ENCODE measurements at places on chromosomes 3 and 15.

DNA sequence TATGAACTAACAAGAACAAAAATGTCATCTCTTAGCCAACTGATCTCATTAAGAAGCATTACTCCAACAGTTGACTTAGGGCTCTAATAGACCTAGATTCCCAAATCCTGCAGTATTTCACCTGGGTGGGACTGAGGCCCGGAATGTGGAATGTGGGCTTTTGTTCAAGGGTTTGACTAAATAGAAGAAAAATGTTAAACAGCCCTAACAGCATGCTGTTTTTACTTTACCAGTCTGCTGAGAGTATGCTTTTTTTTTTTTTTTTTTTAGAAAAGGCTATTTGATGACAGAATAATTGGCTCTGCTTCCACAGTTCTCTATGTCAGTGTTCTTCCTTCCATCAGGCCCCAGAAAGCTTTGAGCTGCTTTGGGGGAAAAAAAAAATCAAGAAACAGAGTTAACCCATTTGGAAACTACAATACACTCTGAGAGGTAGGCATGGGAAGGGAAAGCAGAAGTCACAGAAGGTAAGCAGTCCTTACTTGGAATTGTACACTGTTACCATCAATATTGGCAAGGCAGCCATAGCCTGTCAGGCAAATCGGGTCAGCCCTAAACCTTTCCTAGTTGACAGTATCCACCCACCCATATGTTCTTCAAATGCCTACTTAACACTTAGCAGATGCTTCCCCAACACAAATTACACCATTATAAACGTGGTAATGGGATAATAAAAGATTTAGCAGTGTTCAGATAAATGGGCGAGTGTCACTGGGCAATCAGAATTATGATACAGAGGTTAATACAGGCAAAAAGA lies 224.2 kb downstream of the CNTN3 start:
- DNase-seq, result no peak

GRCh38 chr3:100210772-100211135 lies 50.0 kb upstream of the TBC1D23 start:
- no peak for DNase-seq

DNA sequence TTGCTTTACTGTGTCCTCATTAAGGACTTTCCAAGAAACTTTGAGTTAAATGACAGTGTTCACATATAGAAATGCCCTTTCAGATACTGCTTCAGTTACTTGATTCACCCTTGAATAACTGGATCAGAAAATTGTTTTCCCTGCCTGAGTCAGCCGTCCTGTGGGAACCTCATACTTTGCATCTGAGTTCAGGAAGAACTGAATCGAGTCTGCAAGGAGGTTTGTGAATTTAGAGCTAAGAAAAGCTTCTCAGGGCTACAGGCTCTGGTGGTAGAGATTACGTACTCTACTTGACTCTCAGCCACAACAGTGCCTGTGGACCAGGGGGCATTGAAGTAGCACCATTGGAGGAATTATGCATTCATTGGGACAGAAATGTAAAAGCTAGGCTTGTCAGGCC lies 252.4 kb upstream of the C2CD4B start:
- DNase-seq, result no peak

DNA sequence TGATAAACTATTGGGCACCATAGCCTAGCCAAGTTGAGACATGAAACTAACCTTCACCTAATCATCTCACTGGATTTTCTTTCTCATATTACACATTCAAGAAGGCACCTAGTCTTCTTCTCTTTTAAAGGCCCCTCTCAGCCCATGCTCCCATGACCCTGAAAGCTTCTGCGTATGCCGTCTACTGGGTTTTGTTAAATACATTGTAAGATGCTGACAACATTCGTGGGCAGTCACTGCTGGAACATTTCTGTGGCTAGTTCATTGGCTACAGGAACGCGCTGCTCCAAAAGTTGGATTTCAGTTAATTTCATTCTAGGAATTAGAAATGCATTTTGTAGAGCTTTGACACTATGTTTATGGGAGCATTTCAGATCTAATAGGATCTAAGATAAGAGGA lies 52.3 kb upstream of the CHD2 start:
- DNase-seq, result no peak

- DNase-seq, result no peak
These were observed 217.2 kb downstream of the NFKBIZ start for GRCh38 chr3:102066470-102066869.

- peak; percentile 48 for DNase-seq
These were observed 401.8 kb downstream of the SHQ1 start for GRCh38 chr3:72446218-72447058.

DNA sequence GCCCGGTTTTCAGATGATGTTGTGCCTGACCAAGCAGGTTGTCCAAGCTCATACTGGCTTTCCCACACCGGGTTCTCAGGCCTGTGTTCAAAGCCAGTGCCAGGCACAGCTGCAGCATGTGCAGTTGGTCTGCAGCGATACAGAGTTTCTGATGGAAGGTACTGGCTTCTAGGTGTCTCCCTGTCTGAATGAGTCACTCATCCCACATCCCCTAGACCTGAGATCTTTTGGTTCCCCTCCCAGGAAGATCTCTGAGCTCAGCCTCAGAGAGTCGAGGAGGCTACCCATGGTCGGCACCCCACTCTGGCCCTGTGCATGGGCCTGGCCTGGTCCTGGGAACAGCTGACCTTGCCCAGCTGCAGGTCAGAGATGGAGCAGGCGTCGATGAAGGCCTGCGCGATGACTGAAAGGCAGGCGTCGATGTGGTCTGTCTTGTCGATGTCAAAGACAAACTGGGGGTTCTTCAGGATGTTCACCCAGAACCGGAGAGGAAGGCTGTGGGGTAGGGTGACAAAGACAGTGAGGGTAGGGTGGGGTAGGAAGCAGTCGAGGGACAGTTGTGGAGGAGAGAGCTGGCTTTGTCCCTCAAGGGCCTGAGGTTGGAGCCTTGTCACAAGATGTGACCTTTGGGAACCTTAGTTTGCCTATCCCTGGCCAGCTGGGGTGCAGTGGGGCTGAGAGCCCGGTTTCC lies 15.3 kb downstream of the H1-8 start:
- DNase-seq, result no peak

DNA sequence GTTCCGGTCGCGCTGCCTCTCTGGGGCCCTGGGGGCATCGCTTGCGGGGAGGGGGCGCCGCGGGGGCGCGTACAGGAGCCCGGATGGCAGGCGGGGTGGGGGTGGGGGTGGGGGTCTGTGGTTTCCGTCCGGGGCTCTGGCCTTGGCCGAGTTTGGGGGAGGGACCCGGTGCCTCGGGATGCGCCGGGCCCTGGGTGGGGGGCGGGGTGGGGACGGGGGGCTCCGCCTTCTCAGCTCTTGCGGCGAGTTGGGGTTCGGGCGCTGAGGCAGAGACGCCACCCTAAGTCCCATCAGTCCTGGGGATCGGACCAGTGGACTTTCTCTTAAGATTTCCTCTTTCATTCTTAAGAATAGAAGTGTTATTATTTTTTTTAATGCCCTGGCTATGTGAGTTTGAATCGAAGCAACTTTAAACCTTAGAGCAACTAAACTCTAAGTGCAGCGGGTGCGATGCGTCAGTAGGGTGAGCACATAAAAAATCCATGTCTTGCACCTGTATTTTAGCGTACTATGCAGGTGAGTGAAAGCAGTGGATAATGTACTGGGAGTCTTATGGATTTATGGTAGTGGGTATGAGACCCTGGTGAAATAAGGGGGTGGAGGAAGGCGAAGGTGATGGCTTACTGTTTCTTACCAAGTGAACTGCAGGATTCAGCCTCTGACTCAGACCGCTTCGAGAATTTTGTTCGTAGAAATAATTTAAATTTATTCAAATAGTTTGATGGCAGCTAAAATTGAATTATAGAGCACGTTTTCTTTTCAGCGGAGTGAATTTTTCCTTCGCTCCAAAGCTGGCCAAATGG lies 762 bp downstream of the CTNNB1 start:
- DNase-seq, result peak; percentile 34

DNA sequence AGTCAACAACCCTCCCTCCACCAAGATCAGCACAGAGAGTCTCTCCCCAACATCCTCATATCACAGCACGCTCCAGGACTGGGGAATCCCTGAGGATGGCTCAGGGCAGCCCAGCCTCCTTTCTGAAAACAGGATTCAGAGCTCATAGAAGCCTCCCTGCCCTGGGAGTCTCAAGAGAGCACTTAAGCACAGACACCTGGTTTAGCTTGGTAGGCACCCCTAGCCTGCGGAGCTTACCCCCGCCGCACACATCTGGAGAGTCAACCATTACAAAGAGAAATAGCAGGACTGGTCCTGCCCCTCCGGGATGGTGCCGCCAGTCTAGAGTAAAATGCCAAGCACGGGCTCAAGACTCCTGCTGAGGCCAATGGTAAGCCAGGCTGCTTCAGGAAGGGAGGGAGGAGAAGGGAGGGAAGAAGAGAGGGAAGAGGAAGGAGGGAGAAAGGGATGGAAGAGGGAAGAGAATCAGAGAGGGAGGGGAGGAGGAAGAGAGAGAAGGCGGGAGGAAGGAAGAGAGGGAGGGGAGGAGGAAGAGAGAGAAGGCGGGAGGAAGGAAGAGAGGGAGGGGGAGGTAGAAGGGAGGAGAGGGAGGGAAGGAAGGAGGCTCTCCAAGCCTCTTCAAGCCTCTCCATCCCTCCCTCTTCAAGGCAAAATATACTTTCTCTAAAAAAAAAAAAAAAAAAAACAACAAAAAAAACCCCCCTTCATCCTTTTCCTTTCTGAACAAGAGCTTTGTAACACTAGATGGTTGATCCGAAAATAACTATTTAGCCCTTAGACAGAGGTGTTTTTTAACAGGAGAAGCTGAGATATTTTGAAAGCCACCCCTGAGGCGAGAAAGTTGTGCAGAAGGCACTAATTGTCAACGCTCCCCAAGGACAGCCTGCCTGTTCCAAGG lies 278.6 kb upstream of the TLE3 start:
- DNase-seq, result no peak

DNA sequence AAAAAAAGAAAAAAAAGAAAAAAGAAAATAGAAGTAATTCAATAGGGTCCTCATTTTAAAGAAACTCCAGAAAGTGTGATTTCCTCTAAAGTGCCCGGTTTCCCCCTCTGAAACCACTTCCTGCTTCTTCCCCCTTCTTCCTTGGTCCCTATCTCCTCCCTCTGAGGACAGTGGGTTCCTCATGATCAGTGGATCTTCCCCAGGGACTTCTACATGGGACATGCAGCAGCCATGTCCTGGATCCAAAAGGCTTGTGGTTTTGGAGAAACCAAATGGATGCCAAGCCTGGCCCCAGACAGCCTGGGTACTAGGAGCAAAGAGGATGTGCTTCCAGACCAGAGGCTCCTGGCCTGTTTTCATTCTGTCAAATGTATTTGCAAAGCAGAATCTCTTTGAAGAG lies 26.6 kb upstream of the SMAD6 start:
- no peak for DNase-seq

GRCh38 chr3:160753953-160754352 lies 2.1 kb upstream of the PPM1L start:
- DNase-seq, result no peak

- no peak for DNase-seq
These were observed 23.5 kb downstream of the FAM81A start for GRCh38 chr15:59461521-59461920.

GRCh38 chr15:33908406-33908805 lies 59.9 kb upstream of the CHRM5 start:
- DNase-seq, result no peak

GRCh38 chr3:69944931-69945493 lies 54.5 kb upstream of the SAMMSON start:
- no peak for DNase-seq

DNA sequence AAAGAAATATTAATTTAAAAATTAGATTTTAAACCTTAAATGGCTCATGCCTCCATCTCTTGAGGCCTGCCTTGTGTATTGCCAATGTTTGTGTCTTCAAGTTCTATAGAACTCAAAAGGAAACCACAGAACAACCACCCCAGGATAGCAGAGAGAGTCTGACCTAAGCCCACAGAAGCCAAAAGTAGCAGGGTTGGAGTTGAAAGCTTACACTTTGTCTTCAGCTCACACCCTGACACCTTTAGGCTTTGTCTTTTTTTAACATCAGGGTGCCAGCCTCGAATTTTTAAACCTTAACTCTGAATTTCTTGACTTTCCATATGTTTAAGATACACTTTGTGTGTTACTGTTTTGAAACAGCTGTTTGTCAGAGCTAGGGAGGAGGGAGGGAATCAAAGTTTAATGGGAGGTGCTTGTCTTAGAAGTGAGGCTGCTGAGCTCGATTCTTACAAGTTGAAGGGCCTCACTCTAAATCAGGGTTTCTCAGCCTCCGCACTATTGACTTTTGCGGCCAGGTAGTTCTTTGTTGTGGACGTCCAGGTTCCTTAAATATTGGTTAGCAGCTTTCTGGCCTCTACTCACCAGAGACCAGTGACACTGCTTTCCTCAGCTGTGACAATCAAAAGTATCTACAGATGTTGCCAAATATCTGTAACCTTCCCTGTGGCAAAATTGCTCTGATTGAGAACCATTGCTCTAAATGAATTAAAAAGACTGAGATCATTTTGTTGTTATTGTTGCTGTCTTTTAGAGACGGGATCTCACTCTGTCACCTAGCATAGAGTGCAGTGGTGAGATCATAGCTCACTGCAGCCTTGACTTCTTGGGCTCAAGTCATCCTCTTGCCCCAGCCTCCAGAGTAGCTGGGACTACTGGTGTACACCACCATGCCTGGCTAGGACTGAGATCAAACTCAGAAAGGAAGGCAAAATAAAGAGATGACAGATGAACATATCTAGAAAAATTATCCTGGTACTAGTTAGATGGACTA lies 139.2 kb upstream of the EOMES start:
- DNase-seq, result no peak

DNA sequence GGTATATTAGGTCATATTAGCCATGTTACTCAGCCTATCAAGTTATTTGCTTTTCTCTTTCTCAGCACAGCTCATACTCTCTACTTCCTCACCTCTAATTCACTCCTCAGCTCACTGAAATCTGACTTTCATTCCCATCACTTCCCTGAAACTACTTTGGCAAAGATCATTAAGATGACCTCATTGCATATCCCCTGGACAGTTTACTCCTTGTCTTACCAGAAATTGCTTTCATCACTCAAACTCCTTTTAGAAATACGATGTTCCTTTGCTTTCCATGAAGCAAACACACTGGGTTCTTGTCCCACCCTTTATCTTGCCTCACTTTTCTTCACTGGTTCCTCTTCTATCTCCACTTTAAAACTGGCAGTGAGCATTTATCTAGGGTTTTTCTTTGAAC lies 354.4 kb downstream of the TUSC7 start:
- DNase-seq, result no peak

GRCh38 chr3:64816355-64816754 lies 128.6 kb upstream of the ADAMTS9 start:
- DNase-seq, result no peak

DNA sequence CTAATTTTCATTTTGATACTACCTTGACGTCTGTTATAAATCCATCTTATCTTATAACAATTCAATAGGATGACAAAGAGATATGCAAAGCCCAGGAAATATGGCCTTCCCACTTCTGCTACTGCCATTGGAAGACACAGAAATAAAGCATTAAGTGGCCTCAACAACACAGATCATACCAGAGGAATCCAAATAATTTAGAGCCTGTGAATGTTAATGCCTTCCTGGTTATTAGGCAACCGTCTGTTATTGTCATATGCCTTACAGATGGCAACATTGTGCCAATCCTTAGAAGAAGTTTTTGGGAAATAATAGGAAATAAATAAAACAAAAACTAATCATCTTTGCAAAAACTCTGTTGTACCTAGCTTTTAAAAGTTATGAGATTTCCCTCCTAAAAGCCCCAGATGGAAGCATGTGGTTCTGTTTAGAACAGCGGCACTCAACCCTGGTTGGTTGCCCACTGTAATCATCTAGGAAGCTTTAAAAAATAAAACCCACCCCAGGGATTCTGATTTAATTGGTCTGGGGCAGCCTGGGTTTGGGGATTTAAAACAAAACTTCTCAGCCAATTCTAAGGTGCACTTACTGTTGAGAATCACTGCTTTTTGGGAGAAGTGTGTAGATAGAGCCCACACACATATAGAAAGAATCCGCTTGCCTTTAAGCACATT lies 704.8 kb upstream of the CFAP20DC start:
- no peak for DNase-seq

GRCh38 chr3:71309342-71309741 lies 274.2 kb downstream of the FOXP1 start:
- no peak for DNase-seq

Data from hematopoietic multipotent progenitor cell treated with erythropoietin and hydrocortisone succinate and interleukin-3 and kit ligand, for 15 days (in vitro differentiated cells).